ENCODE measurements at places on chromosomes 3 and 15. TPM values are rescaled to one million over a fixed set of nuclear protein-coding genes. Genes with fewer than 3 reads are reported as not detected.

FGF12 gene
- total RNA-seq, result 0.56 TPM

GPR27 gene
- total RNA-seq, result 0.70 TPM

C3orf85 gene
- 31.9 TPM for total RNA-seq

IQCF5 gene
- not detected for total RNA-seq

IMPG2 gene
- total RNA-seq, result 0.11 TPM

TNK2 gene
- 18.3 TPM for total RNA-seq

TM4SF4 gene
- not detected for total RNA-seq

PLSCR4 gene
- 47.0 TPM for total RNA-seq

SEMA3F gene
- 12.1 TPM for total RNA-seq

NR2F2 gene
- 35.3 TPM for total RNA-seq

SETD5 gene
- 78.6 TPM for total RNA-seq

TRH gene
- total RNA-seq, result not detected

GRCh38 chr3:54764911-54765310 is 162.9 kb downstream of the LRTM1 start:
- DNase-seq, result no peak

GRCh38 chr3:58151637-58152036 is 59.1 kb downstream of the DNASE1L3 start:
- DNase-seq, result no peak

DNA sequence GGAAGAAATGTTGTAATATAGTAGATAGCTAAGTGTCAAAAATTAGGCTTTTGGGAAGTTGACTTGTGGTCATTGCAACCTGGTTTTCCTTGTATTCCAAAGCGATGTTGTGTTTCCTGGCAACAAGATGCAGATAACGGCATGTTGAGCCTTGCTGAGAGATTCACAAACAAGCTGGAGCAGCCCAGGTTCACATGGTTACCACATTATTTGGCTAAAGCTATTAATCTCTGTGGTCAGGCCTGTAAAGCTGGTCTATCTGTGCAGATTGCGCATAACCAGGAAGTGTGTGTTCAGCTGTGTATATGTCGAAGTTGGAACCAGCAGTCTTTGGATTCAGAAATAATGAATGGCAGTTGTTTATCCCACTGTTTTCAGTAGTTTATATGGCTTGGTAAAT is 6.6 kb downstream of the TIPARP start:
- no peak for DNase-seq

DNA sequence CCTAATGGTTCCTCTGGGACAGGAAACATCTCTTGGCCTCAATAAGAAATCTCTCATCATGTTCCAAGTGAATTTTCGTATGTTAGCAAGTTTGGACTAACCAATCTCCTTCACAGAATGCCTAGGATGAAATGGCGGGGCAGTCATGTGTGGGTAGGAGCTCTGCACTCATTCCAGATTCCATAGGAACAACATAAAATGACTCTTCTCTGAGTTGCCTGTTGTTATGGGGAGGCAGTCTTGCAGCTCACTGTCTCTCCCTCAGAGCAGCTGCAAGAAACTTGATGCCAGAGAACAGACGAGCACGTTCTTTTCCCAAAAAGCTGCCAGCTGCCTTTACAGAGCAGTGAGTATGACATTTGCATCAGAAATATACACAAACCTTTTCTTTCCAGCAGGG is 34.1 kb downstream of the SPATA12 start:
- DNase-seq, result no peak

GRCh38 chr3:102036472-102036871 is 187.2 kb downstream of the NFKBIZ start:
- DNase-seq, result no peak

- no peak for DNase-seq
These were observed 36.6 kb downstream of the HERC1 start for GRCh38 chr15:63797116-63797515.

- no peak for DNase-seq
These were observed 109.8 kb upstream of the TSPAN3 start for GRCh38 chr15:77180757-77181156.

GRCh38 chr3:167606836-167607235 is 46.9 kb downstream of the WDR49 start:
- no peak for DNase-seq

- DNase-seq, result peak; percentile 30
These were observed 385.6 kb downstream of the SHQ1 start for GRCh38 chr3:72462595-72463011.

- DNase-seq, result no peak
These were observed 238.0 kb upstream of the LRIG1 start for GRCh38 chr3:66738625-66739365.

DNA sequence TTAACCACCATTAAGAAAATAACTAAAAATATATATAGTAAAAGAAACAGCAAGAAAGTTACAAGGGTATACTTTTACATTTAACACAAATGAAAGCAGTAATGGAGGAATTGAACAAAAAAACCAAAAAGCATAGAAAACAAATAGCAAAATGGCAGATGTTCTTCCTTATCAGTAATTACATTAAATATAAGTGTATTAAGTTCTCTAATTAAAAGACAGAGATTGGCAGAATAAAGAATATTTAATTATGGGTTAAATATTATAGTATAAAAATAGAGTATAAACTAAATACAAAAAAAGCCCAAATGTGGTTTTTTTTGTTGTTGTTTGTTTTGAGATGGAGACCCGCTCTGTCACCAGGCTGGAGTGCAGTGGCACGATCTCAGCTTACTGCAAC is 20.5 kb downstream of the EHHADH start:
- no peak for DNase-seq

DNA sequence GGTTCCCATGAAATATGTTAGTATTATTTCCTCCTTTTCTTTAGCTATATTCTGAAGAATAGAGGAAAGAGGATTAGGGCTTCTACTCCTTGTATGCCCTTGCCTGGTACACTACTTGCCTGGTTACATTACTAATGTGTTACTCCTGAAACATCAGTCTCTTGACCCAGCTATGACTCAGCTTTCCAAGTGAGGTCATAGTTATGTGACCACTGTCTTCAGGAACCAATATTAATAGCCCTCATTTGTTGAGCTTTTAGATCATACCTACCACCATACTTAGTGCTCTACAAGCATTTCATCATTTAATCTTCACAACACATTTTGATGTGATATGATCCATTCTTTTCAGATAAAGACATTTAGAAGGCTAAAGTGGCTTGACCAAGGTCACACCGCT is 60.3 kb downstream of the CMSS1 start:
- DNase-seq, result no peak

GRCh38 chr3:14285548-14285925 is 106.9 kb downstream of the LSM3 start:
- DNase-seq, result no peak

DNA sequence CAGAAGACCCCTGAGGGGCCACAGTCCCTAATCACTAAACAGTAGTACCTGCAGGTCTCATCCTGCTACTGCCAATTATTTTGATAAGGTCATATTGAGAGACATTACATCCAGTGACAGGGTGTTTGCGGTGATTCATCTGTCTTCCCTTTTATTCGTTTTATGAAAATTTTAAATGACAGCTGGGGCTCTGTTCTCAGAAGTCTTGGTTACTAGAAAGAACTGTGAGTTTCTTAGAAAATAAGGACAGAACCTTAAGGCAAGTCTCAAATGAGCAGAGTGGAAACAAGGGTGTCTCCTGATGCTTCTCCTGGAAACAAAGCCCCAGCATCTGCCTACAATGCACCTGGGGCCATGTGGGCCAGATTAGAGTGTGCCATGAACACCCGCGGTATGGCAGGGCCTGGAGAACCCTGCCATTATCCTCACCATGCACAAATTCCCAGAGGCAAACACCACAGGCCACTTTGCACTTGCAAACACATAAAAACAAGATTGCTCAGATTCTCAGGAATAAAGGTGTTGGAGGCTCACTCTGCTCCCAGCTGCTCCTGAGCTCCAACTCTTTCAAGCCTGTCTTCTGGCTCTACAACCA is 66.3 kb upstream of the IQSEC1 start:
- DNase-seq, result no peak

DNA sequence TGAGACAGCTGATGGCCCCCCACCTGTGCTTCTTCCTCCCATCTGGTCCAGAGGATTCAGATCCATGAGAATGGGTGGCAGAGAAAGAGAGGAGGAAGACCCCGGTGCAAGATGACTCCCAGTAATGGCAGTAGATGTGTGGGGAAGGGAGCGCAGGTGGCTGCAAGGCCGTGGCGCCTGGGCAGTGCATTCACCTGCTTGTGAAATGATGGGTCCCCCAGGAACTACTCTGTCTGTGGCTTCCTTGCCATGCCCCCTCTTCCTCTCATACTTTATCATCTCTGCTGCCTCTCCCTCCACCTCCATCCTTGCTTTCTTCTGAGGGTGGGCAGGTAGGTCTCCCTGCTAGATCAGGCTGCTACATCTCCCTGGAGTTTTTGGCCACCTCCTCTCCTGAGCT is 23.3 kb downstream of the ZNF710 start:
- no peak for DNase-seq

GRCh38 chr3:15656342-15656741 is 54.8 kb downstream of the BTD start:
- no peak for DNase-seq

DNA sequence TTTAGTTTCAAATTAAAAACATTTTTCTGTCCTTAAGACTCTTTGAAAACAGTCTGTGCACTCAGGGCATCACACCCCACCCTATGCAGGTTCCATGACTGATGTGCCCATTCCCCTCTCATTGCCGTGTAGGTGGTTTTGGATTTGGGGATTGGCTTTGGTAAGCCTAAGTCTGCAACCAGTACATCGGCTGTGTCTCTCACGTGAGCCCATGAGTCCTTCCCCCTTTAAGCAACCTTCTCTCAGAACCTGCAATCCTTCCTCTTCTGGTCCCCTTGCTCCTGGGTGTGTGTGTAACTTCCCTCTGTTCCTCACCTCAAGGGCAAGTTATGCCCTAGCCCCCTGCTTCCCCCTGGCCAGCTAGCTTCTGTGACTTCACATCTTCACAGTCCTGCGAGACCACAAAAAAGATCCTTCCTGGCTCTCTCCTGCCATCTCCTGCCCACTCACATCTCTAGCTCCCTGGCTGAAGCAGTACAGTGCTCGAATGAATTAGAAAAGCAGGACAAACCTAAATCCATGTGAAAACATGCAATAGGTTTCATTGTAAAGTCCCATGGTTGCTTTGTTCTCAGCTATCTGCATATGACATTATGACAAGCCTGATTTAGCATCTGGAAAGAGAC is 126.7 kb downstream of the UACA start:
- no peak for DNase-seq

DNA sequence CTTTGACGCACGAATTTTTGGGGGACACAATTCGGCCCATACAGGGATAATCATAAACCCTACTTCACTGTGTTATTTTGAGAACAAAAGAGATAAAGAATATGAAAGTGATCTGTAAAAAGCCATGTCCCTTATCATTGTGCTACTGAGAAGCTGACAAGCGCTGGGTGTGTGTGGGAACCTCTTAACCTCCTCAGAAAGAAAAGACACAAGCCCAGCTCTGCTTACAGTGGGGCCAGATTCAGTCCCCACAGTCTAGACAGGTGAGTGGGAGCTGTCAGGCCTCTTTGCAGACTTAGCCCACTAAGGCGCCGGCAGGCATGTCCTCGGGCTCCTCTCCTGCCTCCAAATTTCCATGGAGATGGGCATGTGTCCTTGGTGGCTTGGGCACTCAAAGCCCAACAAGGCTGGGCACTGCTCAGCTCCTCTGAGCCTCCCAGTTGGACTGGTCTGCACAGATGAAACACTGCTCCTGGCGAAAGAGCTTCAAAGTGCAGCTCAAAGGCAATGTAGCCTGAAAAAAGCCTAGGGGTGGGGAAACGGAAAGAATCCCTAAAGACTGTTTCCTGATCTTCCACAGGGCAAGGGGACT is 64.4 kb upstream of the ETV5 start:
- no peak for DNase-seq

DNA sequence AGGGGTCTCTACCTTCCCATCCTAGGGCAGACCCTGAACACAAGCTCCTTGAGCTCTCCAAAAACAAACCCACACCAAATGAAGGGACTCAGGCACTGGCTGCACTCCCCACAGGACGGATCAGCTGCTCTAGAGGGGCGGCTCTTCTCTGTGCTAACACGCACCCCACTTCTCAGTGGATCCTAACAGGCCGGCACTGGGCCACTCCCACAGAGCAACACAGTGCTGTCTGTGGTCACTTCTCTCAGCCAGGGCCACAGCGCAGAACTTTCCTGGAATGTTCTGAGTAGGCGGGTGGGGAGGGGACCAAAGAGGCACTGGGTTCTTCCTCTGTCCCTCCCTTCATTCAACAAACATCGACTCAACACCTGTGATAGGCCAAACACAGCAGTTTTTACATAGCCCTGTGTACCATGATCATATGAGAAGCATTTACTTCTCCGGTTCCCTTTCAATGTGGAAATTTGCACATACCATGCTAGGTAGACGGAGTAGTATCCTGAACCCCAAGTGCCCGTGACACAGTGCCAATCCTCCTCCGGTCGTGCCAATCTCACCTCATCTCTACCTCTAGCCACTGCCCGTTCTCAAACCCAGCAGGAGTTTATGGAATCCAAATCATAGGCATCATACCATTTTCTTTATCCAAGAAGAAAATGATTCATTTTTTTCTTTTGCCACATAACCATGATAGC is 98.1 kb downstream of the LRIG1 start:
- DNase-seq, result no peak

DNA sequence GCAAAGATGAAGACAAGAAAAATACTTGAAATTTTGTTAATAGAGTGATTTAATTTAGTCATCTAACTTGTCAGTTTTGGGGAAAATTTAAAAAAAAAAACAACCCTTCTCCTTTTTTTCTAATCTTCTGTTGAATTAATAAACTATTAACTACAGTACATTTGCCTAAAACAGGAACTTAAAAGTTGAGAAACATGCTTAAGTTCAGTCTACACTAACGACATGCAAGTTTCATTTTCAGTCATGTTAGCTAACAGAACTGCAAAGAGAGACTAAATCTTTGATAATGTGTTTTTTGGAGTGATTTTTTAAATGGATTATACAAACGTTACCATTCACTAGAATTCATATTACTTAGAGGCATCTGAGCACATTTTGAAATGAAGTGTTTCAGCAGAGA is 71.9 kb upstream of the MBNL1 start:
- no peak for DNase-seq

DNA sequence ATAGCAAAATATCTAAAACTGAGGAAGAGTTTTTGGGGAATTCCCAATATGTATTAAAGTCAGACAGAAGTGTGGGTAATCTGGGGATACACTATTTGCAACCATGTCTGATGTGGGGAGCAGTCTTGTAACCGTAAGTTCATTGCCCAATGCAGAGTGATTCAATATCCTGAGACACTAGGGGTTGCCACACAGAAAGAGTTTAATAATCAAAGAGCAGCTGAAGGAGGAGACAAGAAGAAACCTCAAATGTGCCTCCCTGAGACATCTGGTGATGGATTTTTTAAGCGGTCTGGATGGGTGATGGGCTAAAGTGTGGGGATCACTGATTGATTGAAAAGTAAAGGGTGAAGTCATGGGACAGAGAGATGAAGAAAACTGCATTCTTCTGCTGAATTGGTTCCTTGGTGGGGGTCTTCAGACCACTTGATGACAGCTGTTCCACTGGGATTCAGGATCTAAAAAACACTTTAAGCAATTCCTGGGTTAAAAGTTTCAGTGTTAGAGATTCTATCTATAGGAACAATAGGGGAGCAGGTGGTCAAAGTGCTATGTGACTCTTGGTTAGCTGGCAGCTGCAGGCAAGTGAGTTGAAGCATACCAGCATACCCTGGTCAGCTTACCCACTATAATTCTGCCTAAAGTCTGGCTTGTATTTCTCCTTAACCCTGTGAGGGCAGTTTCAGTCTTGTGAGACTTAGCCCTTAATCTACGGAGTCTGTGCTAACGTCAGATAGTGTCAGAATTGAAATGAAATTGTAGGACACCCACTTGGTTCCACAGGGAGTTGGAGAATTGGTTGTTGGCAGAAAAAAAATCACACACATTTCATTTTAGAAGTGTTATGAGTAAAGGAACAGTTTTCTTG is 425.9 kb upstream of the TGFBR2 start:
- DNase-seq, result no peak
